ENCODE measurements at places on chromosomes 1 and 21.

GRCh38 chr1:4594286-4594991, 60.0 kb upstream of the AJAP1 start:
- no peaks in the 10 kb centered on the region for H3K4me1 ChIP-seq
- H3K27me3 ChIP-seq = no peaks in the 10 kb centered on the region
- H3K4me3 ChIP-seq = no peak overlapping the region
- no peaks in the 10 kb centered on the region for H3K36me3 ChIP-seq
- H3K27ac ChIP-seq = no peak overlapping the region
- no peak for DNase-seq

DNA sequence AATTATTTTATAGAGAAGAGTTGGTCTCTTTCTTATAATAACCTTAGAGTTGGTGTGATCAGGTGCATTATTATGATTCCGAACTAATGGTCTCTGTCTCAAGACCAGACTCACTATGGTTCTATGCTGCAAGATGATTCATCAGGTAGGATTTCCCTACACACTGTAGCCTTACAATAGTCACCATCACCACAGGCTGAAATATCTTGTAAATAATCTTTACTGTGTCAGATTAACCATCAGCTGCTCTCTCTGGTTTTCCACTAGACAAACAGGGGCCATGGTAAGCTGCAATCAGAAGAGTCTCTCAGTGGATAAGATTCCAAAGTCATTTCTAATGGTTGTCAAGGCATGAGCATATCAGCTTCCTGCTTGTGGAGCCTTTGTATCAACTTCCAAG, 4.4 kb upstream of the GBP4 start:
- H3K27ac ChIP-seq = no peak overlapping the region
- no peak for DNase-seq
- no peaks in the 10 kb centered on the region for H3K27me3 ChIP-seq
- no peak overlapping the region for H3K4me3 ChIP-seq

GRCh38 chr1:154999571-155000410, 2.8 kb upstream of the ZBTB7B start:
- no peaks in the 10 kb centered on the region for H3K36me3 ChIP-seq
- DNase-seq = no peak
- peak overlapping the region; percentile 85 for H3K4me3 ChIP-seq
- H3K4me1 ChIP-seq = peaks cover 60% of the 10 kb centered on the region
- H3K27ac ChIP-seq = peak overlapping the region; percentile 99
- H3K27me3 ChIP-seq = no peaks in the 10 kb centered on the region

- no peaks in the 10 kb centered on the region for H3K4me1 ChIP-seq
- no peaks in the 10 kb centered on the region for H3K27me3 ChIP-seq
- no peak overlapping the region for H3K4me3 ChIP-seq
- no peak for DNase-seq
- H3K36me3 ChIP-seq = no peaks in the 10 kb centered on the region
These were observed 33.1 kb downstream of the NFIA start for GRCh38 chr1:61115436-61115835.

GRCh38 chr1:201739492-201740085, 89.4 kb upstream of the IPO9 start:
- H3K4me1 ChIP-seq = peaks cover 48% of the 10 kb centered on the region
- peak overlapping the region; percentile 89 for H3K4me3 ChIP-seq
- no peaks in the 10 kb centered on the region for H3K27me3 ChIP-seq
- no peaks in the 10 kb centered on the region for H3K36me3 ChIP-seq

GRCh38 chr1:245874942-245875580, 632.0 kb downstream of the SMYD3 start:
- no peak for DNase-seq
- H3K4me1 ChIP-seq = no peaks in the 10 kb centered on the region
- no peaks in the 10 kb centered on the region for H3K36me3 ChIP-seq
- H3K4me3 ChIP-seq = no peak overlapping the region

GRCh38 chr1:216430744-216431143, 7.5 kb upstream of the USH2A start:
- H3K4me1 ChIP-seq = no peaks in the 10 kb centered on the region
- no peaks in the 10 kb centered on the region for H3K27me3 ChIP-seq
- H3K36me3 ChIP-seq = no peaks in the 10 kb centered on the region
- no peak overlapping the region for H3K4me3 ChIP-seq
- H3K27ac ChIP-seq = no peak overlapping the region

GRCh38 chr1:63679589-63679988, 86.4 kb downstream of the PGM1 start:
- no peaks in the 10 kb centered on the region for H3K36me3 ChIP-seq
- H3K4me1 ChIP-seq = peaks cover 6% of the 10 kb centered on the region
- H3K27ac ChIP-seq = no peak overlapping the region
- no peaks in the 10 kb centered on the region for H3K27me3 ChIP-seq
- DNase-seq = no peak

- no peak overlapping the region for H3K4me3 ChIP-seq
- no peaks in the 10 kb centered on the region for H3K36me3 ChIP-seq
- H3K27ac ChIP-seq = no peak overlapping the region
These were observed 126.1 kb upstream of the CHODL start for GRCh38 chr21:18118566-18118965.

GRCh38 chr1:27360159-27361043, 6.4 kb downstream of the MAP3K6 start:
- H3K4me1 ChIP-seq = peaks cover 12% of the 10 kb centered on the region
- no peaks in the 10 kb centered on the region for H3K27me3 ChIP-seq
- no peak overlapping the region for H3K4me3 ChIP-seq
- no peaks in the 10 kb centered on the region for H3K36me3 ChIP-seq
- no peak for DNase-seq

GRCh38 chr1:24749886-24750285, 4.6 kb downstream of the CLIC4 start:
- no peak overlapping the region for H3K4me3 ChIP-seq
- no peak overlapping the region for H3K27ac ChIP-seq
- no peaks in the 10 kb centered on the region for H3K36me3 ChIP-seq
- no peak for DNase-seq
- no peaks in the 10 kb centered on the region for H3K27me3 ChIP-seq
